Activated CD4-positive, alpha-beta T cell treated with anti-CD3 and anti-CD28 coated beads for 1 hour (primary cell): ENCODE measurements at places on chromosomes 13 and 19.
A peak's percentile ranks its signal among the peaks of the same experiment; 100 is the strongest.

DNA sequence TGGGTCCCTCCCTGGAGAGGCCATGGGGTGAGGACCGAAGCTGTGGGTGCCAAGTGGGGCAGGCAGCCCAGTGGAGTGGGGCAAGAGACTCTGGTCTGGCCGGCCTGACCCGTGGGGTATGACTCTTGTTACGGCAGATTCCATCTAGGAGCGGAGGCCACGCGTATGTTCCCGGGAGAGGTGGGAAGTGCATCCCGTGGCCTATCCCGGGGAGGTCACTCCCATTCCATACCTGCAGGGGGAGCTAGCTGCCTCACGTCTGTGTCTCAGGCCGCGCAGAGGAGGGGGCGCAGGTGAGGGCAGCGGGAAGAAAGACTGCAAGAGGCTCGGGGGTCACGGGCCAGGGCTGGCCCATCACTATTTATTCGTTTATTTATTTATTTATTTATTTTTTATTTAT, 4.9 kb downstream of the CSNK1G2 start:
- DNase-seq = no peak

DNA sequence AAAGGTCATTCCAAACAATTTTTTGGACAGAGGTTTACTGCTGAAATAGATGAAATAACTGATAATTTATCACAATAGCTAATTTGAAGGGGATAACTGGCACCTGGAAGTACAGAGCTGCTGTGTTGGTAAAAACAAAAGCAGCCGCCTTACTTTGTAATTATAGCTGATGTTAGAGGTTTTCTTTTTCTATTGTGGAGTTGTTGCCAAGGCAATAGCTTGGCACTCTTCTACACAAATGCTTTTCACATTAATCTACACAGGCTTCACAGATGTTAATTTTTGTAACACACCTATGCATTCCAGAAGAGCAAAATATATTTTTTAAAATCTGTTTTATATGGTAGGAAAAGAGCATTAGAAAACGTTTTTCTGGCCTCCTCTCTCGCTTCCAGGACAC, 56.9 kb downstream of the LACC1 start:
- DNase-seq = no peak

DNA sequence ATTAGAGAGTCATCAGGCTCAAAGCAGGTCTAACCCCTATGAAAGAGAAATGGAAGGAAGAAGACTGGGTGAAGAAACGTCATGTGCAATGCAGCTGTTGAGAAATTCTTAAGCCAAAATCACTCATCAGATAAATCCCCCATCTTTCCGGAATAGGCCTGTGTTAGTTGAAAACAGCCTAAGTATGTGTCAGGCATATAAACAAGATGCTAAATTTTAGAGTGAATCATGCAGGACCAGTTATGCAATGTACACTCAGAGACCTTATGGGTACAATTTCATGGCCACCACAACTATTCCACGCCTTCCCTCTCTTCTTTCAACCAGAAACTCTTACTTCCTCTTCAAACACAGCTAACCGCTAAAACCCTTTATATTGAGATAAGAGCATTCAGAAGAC, 717.7 kb upstream of the ATXN8OS start:
- DNase-seq = no peak

DNA sequence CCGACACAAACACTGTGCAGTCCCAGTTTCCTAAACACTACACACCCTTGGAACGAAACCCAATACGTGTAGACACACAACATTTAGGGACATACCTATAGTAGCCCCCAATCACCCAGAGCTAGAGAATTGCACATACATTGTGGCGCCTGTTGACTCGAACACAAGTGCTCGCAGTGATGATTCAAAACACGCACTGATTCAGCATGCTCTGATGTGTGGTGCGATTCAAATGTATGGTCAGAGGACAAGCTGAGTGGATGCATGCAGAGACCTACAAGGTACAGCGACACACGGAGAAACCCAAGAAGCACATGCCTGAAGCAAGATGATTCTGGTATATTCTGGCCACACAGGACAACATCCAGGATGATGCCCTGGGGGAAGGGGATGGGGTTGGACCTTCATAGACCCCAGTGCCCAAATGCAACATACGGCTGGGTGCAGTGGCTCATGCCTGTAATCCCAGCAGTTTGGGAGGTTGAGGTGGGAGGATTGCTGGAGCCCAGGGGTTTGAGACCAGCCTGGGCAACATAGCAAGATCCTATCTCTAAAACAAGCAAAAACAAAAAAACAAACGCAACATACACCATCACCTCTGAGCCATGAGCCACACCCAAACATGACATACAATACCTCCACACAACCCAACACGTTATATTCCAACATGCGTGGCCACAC, 997 bp upstream of the KCNN4 start:
- no peak for DNase-seq

DNA sequence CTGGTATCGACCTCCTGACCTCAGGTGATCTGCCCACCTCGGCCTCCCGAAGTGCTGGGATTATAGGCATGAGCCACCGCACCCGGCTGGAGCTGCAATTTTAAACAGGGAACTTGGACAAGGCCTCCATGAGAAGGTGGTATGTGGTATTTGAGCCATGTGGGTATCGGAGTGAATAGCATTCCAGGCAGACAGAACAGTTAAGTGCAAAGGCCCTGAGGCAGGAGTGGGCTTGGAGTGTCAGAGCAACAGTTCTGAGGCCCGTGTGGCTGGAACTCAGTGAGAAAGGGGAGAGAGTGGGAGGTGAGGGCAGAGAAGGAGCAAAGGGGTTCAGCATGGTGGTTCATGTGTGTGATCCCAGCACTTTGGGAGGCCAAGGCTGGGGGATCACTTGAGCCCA, 2.9 kb downstream of the RCN3 start:
- no peak for DNase-seq

- no peak for DNase-seq
Observed at GRCh38 chr19:21130097-21130775, 11.6 kb upstream of the ZNF431 start.

DNA sequence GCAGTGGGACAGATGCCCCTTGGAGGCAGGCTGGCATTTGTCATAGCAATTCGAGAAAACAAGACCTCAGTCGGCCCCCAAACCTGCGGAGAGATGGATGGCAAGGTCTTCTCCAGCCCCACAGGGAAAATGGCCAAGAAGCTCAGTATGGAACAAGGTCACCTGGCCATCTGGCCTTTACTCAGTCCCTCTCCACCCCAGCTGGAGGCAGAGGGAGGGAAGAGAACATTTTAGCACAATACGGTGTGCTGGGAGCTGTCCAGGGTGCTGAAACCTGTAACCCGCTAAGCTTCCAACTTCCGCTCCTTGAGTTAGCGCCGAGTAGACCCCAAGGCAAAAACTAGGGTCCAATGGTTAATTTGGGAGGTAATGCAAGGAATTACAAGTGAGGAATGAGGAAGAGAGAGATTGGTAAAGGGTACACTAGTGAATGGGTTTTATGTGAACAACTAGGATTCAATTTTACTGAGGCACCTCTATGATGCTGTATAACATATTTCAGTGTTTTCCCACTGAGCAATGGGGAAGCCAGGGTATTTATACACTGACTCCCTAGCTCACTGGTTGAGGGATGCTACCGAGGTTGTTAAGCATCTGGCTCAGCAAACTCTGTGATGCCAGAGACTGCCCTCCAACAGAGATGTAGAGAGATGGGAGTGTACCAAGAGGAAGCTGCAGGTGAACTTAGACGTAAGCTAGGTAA, 64.3 kb downstream of the CACNA1A start:
- peak; percentile 20 for DNase-seq

DNA sequence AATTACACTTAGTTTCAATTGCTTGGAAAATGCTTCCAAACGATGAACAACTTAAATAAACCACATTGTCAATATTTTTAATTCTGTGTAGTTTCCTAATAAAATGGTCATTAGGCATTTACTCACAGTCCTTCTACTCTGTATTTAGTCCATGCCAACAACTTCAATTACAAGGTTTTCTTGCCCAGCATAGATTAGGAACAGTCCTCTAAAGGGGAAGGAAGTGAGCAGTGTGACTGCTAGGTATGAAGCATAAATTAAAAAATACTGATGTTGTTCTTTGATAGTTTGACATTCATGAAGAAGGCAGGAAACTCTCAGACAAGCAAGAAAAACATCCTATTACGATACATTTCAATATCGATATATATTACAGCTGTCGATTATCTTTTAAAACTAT, 716.0 kb upstream of the PCDH9 start:
- no peak for DNase-seq

GRCh38 chr13:111474136-111475002, 153.9 kb downstream of the TEX29 start:
- DNase-seq = no peak

GRCh38 chr13:22061371-22061805, 390.5 kb downstream of the FGF9 start:
- DNase-seq = peak; percentile 14

- DNase-seq = no peak
Observed at GRCh38 chr13:33380487-33381079, 95.0 kb upstream of the STARD13 start.
